ENCODE measurements at places on chromosomes 13 and 19.

- peak; percentile 20 for DNase-seq
These were observed 5.3 kb downstream of the SHD start for GRCh38 chr19:4284176-4284958.

GRCh38 chr13:110450016-110450900 lies 111.3 kb downstream of the RAB20 start:
- no peak for DNase-seq

DNA sequence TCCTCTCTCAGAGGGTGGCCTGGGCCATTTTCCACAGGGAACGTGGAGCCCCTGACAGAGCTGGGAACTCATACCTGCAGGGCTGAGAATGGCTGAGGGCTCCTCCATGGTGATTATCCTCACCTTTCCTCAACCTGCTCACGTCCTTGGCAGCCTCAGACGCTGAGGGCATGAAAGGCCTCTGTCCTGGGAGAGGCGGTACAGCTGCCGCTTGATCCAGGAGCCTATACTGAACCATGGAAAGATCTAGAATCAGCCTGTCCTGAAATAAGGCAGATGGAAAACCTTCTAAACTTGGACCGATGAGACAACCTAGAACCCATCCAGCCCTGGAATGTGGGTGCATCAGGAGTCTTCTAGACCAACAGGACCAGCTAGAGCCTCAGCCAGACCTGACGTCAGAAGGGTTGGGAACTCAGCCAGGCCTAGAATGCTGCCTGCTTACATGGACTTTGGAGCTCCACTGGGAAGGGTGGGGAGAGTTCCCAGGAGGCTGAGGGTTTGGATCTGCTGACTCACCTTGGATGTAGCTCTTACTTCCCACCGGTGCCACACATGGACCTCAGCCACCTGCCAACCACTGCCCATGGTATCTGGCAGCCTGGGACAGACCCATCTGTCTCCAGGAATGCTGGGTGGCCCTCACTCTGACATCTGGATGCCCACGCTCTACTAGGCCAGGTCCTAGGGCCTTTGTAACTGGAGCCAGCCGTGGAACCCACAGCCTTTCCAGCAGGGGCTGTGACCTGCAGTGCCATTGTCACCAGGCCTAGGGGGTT lies 7.5 kb downstream of the KCTD15 start:
- no peak for DNase-seq

DNA sequence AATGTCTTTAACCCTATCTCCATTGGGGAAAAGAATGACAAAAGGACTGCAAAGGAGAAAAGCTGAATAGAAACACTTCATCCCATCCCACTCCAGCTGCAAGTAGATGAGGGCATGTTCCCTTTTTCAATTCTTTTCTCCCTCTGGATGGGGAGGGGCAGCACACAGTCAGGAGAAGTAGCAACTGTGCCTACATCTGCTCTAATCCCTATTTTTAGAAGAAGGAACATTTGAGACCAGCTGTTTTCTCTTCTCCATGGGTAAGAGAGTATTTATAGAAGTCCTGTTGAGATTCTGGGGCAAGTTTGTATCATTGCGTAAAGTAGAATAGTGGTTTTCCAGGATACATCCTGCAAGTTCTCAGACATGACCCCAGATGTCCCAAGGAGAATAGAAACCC lies 9.3 kb upstream of the GTF3A start:
- DNase-seq: no peak

GRCh38 chr19:35042056-35042730 lies 672 bp downstream of the HPN start:
- no peak for DNase-seq
